ENCODE measurements at places on chromosomes 2 and 18.

DNA sequence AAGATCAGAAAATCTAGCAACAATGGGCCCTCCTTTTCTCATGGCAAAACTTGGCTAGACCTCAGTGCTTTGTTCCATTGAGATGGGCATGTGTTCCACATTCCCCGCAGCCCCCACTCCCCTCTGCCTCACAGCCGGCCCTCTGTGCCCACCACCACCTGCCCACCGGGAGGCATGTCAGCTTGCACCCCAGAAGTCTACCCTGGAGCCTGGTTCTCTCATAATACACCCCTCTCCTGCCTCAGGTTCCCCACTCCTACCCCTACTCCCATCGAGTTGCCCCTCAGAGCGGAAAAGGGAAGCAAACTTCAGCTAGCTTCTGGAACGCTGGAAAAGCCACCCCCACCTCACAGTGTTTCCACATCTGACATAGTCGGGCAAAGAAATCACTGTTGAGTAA is 219.0 kb downstream of the ANAPC1 start:
- DNase-seq: no peak

DNA sequence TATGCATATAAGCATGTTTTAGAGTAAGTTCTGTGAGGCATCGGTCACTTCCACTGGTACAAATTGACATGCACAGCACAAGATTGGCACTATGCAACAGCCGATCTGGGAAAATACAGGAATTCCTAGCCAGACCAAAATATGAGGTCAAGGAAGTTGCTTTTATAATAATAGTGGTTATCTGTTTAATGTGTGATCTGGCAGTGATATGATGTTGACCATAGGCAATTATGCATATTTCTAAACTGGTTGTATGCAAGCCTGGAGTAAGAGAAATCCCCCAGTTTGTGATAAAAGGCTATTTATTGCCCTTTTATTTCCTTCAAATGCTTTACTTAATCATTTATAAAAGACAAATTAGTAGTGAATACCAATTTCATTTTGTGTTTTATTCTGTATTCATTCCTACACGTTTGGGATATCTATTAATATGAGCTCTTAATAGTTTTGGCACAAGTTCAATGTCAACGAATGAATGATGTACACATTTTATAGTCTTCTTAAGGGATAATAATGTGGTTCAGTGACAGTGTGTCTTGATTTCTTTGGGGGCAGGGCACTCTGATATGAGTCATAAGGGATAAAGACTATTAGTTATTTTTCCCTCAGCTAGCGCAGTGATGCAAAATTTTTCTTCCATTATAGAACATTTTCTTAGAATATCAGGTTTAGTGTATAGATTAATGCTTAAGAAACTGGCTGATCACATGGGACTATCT is 34.7 kb upstream of the ZEB2 start:
- no peak for DNase-seq

DNA sequence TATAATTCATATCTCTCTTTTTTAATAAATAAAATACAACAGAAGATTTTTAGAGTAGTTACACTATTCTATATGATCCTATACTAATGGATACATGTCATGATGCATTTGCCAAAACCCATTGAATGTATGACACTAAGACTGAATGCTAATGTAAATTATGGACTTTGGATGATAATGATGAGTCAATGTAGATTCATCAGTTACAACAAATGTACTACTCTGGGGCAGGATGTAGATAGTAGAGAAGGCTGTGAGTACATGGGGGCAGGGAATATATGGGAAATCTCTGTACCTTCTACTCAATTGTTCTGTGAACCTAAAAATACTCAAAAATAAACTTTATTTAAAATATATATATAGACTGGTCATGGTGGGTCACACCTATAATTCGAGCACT is 45.6 kb upstream of the NEDD4L start:
- DNase-seq: no peak

GRCh38 chr2:104794441-104794840 is 59.5 kb upstream of the POU3F3 start:
- no peak for DNase-seq

DNA sequence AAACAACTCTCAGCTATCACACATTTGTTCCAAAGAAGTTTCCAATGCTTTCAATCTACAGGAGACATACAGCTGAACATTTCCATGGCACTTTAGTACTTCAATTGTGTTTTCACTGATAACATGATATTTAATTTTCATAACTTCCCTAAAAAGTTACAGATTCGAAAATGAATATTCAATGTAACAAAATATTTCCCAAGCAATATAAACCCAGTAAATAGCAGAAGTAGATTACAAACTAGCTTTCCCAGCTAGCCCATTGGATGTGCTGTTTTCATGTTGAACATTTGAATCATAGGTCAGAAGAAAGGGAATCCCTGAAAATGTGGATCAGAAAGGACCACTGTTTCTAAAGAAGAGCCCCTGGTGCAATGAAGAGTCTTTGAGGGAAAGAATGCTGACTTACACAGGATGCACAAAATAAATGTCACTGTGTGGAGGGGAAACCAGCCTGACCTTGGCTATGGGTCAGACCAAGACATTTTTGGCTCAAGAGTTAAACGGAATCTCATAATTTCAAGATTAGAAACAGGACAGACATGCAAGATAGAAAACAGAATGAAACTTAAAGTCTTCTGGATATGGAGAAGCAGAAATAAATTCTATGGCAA is 22.5 kb downstream of the CYTIP start:
- DNase-seq: no peak

Measured in D721Med (cell line).